ENCODE measurements at places on chromosomes 6 and 20.

GRCh38 chr6:157037165-157037564, 260.0 kb downstream of the ARID1B start:
- DNase-seq: no peak

DNA sequence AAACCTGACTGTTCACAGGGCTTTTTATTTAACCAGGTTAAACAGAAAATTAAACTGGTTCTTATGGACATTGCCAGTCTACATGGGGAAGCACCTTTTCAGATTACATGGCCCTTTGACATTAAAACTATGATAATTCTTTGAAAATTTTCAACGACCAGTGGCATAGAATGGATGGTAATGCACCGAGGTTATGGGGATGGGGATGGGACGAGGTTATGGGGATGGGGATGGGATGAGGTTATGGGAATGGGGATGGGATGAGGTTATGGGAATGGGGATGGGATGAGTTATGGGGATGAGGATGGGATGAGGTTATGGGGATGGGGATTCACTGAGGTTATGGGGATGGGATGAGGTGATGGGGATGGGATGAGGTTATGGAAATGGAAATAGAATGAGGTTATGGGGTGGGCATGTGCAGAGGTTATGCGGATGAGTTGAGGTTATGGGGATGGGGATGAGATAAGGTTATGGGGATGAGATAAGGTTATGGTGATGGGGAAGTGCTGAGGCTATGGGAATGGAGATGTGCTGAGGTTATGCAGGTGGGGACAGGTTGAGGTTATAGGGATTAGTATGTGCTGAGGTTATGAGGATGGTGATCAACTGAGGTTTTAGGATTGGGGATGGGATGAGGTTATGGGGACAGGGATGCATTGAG, 541.9 kb downstream of the CDH26 start:
- DNase-seq: no peak

DNA sequence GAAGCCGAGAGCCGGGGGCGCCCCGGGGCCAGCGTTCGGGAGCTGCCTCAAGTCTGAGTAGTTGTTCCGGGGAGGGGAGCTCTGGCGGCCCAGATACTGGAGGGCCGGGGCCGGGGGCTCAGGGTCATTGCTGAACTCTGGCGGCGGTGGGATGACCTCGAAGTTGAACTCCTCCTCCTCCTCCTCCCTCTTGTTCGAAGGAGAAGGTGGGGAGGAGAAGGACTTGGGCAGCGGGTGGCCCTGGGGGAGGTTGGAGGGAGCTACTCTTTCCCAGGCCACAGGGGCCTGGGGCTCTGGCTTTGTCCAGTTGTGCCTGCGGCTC, 37.7 kb downstream of the C6orf132 start:
- no peak for DNase-seq

GRCh38 chr6:75397656-75398465, 95.7 kb downstream of the FILIP1 start:
- DNase-seq: peak; percentile 19

GRCh38 chr20:555976-556385, 12.4 kb upstream of the CSNK2A1 start:
- DNase-seq: peak; percentile 36

DNA sequence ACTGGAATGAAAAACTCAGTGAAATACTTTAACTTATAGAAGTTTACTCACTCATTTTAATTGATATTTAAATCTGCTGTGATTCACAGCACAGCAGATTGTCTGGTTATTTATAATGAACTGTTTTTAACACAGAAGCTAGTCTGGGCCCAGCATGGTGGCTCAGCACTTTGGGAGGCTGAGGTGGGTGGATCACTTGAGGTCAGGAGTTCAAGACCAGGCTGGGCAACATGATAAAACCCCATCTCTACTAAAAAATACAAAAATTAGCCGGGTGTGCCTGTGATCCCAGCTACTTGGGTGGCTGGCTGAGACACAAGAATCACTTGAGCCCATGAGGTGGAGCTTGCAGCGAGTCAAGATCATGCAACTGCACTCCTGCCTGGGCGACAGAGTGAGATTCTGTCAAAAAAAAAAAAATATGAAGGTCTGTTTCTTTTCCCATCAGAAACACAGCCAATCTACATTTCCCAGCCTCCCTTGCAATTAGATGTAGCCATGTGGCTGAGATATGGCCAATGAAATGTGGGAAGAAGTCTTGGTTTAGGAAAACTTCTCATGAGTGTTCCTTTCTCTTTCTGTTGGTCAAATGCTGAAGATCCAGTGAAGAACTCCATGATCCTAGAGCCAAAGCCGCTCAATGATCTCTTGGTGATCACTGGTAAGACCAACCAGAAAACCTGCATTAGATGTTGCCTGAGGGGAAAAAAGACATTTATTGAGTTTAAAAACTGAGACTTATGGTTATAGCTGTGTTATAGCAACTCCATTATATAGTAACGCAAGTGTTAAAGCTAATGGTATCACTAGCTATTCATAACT, 31.3 kb upstream of the BTN3A2 start:
- DNase-seq: no peak

- no peak for DNase-seq
Observed at GRCh38 chr6:108809211-108809610, 39.0 kb upstream of the ARMC2 start.

GRCh38 chr20:59776626-59777330, 156.7 kb downstream of the SYCP2 start:
- no peak for DNase-seq

DNA sequence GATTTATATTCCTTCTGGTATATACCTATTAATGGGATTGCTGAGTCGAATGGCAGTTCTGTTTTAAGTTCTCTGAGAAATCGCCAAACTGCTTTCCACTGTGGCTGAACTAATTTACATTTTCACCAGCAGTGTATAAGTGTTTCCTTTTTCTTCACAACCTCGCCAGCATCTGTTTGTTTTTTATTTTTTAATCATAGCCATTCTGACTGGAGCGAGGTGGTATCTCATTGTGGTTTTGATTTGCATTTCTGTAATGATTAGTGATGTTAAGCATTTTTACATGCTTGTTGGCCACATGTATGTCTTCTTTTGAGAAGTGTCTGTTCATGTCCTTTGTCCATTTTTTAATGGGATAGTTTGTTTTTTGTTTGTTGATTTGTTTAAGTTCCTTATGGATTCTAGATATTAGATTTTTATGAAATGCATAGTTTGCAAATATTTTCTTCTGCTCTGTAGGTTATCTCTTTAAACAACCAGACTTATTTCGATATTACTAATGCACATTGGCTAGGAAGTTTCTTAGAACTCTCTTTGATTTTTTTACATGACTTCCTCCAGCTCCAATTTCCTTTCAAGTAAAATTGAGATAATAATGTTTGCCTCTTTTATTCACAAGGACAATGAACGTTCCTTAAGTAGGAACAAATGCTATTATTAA, 12.2 kb upstream of the VNN1 start:
- DNase-seq: no peak
